ENCODE measurements at places on chromosomes 3 and 15.
A peak's percentile ranks its signal among the peaks of the same experiment; 100 is the strongest.

- no peak for DNase-seq
These were observed 31.2 kb upstream of the RARRES1 start for GRCh38 chr3:158763421-158763820.

DNA sequence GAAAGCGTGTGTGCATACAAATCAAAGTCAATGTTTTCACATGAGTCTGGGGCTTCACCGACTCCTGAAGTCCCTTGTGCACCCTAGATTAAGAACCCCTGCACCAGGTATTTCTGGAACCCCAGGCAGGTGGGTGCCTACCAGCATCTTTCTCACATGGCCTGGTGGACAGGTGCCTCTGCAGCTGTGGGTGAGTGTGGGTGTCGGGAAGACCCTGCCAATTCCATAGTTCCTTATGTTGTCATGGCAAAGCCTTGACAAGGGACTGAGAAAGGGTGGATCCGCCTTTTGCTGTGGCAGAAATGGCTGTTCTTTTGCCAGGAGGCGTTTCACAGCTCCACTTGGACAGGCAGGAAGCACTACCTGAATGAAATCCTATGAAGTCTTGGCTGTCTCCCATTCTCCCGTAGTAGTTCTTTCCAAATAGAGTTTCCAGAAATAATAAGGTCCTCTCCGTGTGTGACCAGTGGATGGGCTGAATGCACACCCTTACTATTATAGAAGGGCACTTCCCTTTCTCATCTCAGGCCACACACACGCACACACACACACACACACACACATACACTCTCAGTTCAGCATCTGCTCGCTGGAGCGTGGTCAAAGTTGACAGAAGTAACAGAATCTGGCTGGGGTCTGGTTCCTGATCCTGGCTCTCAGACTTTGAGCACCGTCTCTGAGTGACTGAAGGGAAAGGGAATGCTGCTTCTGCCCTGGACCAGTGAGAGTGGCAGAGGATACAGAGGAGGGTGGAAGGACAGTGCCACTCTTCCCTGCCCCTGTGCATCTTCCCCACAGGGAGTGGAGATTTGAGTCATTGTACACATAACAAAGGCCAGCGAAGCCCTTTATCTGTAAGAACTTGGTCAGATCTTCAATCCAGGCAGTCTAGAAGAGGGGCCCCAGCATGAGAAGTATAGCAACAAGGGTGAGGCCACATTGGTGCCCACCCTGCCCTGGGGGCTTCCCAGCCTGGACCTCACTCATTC, 38.7 kb downstream of the PDIA5 start:
- DNase-seq = no peak

- DNase-seq = peak; percentile 61
These were observed at the start of gene NUP210 for GRCh38 chr3:13420045-13420830. Gene NUP210, minus strand, starts transcription at chr3:13420322. Its CDS starts 96 bp downstream, at chr3:13420226.

- DNase-seq = no peak
These were observed 101.4 kb upstream of the UMPS start for GRCh38 chr3:124628863-124629262.

GRCh38 chr15:79208179-79208578, 74.3 kb upstream of the ANKRD34C start:
- no peak for DNase-seq

DNA sequence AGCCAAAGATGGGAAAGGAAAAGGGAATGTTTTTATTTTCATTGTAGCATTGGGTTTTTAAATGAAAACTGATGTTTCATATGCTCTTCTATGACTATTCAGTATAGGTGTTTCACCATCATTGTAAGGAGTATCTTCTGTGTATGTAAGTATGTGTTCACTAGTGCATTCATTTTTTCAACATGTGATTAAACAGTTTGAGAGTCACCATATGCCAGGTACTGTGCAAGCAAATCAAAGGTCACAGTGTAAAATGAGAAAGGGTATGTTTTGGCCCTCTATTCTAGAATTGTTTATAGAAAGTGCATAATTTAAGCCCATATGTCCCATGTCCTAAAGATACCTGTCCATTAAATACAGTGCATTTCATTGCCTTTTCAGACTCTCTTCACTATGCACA, 207.2 kb downstream of the ZBTB20 start:
- DNase-seq = no peak

- no peak for DNase-seq
These were observed 55.5 kb downstream of the LRRC28 start for GRCh38 chr15:99306694-99307338.

GRCh38 chr15:28106294-28107110, 7.4 kb upstream of the OCA2 start:
- DNase-seq = no peak

- DNase-seq = no peak
These were observed 77.3 kb downstream of the ETFA start for GRCh38 chr15:76233921-76234320.

DNA sequence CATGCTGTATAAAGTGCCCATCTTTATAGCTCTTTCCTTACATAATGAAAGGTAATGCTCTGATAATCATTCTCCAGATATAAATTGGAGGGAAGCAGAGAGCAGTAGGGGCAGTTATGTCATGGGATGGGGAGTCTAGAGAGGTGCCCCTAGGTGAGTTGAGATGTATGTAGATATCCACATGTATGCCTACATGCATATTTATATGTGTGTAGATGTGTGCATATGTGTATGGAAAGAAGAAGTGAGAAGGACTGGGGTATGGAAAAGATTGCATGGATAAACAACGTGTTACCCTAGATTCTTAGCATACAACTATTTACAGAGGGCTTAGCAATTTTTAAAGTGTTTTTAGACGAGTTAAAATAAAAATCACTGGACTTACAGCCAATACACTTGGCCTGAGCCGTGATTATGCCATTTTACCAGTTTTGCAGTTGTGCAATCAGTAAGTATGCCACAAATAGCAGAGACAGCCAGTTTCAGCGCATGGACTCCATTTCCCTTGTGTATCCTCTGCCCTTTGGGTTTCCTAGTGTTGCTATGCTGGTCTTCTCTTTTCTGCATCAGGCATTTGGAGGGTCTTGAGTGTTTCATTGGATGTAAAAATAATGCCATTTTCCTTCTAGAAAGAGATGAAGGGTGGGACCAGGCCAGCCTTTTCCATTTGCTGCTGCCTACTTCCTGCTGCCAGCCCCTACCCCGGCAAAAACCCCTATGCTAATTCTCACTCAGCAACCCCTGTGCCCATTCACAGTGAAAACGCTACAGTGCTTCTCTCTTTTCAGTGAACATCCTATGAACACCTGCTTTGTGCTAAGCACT, 199.4 kb upstream of the NR2E3 start:
- no peak for DNase-seq

DNA sequence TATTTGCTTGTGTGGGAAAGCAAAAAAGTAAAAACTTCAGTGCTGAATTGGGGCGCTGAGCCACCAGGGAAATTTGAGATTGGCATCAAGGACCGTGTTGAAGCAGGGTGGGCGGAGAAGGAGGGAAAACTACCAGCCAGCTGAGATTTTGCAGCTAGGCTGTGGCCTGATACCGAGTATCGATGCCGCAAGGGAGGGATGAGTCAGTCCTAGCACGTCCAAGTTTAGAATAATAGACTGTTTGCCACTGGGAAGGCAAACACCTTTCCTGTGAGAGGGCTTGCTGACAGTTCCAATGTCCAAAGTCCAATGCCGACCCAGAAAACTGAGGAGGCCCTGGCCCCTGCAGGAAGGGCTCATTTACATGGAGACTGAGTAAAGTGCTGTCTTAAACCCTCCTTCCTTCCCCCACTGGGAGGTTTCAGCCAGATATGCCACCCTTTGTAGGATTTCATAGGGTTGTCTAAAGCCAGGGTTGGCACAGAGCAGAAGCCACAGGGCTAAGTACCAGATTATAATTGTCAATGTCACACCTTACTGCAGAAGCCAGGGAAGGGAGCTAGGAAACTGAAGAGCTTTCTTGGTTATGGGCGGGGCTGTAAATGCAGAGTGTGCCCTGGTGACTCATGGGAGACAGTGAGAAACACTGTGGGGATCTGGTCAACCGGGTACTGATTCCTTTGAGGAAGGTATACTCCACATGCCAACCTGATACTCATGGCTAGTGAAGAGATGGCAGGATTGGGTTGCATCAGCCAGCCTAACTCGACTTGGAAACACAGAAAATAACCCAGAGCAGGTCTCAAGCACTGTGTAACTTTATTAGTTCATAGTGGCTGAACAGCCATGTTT, 28.4 kb upstream of the PIK3CB start:
- peak; percentile 97 for DNase-seq

- no peak for DNase-seq
These were observed 49.2 kb downstream of the CACNA2D3 start for GRCh38 chr3:54171509-54171908.

DNA sequence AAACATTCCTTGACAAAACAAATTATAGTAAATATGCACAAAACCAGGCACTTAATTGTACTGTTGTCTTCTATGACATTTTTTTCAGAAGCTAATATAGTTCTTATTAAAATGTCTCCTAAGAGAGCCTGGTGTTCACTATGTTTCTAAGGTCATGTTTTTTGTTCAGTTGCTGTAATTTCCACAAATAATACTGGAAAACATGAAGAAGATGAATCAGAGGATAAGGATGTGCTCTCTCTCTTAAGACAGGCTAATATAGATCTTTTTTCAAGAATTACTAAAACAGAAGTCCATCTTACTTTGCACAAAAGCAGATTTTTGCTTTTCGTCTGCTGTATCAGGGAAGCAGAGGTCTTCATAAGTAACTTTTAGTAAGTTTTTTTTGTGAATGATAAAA, 823.0 kb upstream of the NECTIN3 start:
- no peak for DNase-seq

GRCh38 chr3:179750720-179751328, 98.0 kb downstream of the USP13 start:
- no peak for DNase-seq

DNA sequence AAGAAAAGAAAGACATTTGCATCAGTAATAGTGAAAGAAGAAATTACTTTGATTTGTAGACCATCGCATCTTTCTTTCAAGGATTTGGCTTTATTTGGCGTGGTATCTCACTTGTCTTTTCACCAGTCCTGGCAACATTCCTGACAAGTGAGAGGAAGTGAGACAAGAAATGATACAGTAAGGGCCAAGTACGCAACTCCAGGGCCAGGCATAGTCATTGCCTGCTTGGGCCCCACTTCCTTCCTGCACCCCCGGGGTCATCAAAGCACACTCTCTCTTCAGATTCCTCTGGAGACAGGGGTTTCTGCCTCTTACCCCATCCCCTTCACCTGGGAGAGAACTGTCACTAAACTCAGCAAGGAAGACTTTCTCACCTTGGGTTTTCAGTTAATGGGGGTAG, 55.1 kb downstream of the CD47 start:
- no peak for DNase-seq

- DNase-seq = no peak
These were observed 115.2 kb downstream of the CD47 start for GRCh38 chr3:107975529-107976201.

- no peak for DNase-seq
These were observed 3.6 kb downstream of the SOX14 start for GRCh38 chr3:137767538-137768360.

- DNase-seq = peak; percentile 74
These were observed 83.1 kb downstream of the PLCH1 start for GRCh38 chr3:155661760-155662159.

- DNase-seq = no peak
These were observed 2.0 kb downstream of the DNAJB8 start for GRCh38 chr3:128464702-128465101.

GRCh38 chr15:27993996-27994780, 104.9 kb downstream of the OCA2 start:
- no peak for DNase-seq

DNA sequence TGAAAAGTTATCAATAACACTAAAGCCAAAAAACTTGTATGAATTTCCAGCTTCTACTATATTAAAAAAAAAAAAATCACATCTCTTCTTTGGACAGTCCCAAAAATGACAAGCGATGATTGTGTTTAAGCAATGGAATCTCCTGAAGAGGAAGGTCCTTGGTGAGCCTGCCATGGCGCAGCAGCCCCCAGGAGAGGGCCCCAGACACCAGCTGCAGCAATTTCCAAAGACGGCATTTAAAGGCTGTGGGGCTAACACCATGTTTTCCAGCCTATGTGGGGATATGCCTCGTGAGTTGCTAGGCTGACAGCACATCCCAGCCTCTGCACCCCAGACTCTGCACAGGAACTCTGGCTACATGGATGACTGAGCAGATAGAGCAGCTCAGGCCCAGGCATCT, 14.7 kb downstream of the SKIC8 start:
- no peak for DNase-seq

DNA sequence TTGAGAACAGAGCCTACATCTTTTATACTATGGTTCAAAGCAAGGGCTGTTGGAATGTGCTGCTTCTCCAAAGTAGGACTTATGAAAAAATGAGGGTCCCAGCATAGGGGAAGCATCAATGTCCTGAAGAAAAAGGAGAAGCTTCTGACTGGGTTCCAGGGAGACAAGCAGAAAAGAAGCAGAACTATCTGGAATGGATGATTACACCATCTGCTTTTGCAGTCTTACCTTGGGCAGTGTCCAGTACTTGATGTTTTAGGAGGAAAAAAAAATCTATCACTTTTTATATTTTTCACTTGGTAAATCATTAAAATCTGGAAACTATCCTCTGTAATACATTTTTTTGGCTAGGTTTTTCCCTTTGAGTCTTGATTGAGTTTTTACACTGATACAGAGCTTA, 57.9 kb upstream of the DPH6 start:
- no peak for DNase-seq

- DNase-seq = no peak
These were observed 8.7 kb downstream of the P2RY14 start for GRCh38 chr3:151269631-151270030.

- DNase-seq = no peak
These were observed 70.4 kb downstream of the CBLB start for GRCh38 chr3:105798381-105798934.

DNA sequence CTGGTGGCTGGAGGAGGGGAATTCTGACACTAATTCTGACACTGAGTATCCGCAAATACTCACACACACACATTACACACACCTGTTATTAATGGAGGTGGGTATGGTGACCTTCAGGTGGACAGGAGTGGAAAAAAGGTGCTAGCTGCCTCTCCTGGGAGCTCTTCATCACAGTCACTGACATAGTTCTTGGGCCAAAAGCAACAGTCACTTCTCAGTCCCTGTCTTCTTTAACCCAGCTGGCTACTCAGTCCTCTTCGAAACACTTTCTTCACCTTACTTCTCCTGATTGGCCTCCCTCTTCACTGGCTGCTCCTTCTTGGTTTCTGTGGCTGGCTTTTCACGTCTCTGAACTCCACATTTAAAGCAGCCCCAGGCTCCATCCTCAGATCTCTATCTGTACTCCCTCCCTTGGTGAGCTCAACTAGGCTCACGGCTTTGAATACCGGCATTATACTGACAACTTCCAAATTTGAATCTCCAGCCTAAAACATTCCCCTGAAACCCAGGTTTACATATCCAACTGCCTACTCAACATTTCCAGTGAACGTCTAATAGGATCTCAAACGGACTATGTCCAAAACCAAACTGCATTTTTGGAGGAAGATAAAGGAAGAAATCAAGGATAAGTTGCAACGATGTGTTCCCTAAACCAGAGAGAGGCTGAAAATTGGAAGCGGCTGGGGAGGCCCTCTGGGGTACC, 53.2 kb upstream of the HEG1 start:
- no peak for DNase-seq

Measured in PC-9 (cell line).